ENCODE measurements at places on chromosomes 3 and 15.

DNA sequence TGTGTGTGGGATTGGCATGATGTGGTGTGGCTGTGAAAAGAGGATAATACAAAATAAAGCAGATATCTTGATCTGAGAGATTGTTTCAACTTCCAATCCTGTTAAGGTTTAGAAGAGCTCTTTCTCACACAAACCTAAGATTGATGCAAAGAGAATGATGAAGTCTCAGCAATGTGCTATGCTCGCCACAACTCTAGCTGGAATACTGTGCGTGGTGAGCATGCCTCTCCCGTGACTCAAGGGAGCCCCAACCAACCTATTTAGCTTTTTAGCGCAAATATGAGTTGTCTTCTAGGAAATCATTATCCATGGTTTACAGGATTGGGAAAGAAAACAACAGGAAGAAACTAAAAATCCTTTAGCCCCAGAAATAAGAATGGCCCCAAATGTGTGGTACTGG is 28.5 kb downstream of the BTLA start:
- DNase-seq: peak; percentile 17

- peak; percentile 70 for DNase-seq
These were observed at the start of gene RASGRP1 for GRCh38 chr15:38564557-38565286. RASGRP1 (minus strand) TSS chr15:38564814; CDS start chr15:38564628, 186 bp downstream.

DNA sequence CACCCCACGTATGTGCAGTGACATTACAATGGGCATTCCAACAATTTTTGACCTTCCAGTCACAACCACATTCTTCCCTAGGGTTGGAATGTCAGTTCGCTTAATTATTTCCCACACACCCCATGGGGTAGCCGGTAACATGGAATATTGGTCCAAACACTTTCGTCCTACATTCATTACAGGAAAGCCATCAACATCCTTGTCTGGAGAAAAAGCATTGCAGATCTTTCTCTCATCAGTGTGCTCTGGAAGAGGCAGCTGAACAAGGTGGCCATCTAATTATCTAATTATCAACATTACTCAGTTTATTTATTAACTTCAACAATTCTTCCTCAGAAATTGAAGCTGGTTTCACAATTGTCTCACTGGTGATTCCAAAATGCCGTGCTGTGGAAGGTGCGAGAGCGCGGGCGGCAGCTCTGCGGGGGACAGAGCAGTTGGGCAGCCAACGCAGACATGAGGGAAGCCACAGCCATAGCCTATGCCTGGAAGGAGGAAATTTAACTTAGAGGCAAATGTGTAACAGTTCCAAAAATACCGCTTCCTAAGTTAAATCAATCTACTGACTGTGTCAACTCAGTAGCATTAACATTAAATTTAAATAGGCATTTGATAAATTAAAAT is 1158.9 kb upstream of the EPHA6 start:
- DNase-seq: no peak

DNA sequence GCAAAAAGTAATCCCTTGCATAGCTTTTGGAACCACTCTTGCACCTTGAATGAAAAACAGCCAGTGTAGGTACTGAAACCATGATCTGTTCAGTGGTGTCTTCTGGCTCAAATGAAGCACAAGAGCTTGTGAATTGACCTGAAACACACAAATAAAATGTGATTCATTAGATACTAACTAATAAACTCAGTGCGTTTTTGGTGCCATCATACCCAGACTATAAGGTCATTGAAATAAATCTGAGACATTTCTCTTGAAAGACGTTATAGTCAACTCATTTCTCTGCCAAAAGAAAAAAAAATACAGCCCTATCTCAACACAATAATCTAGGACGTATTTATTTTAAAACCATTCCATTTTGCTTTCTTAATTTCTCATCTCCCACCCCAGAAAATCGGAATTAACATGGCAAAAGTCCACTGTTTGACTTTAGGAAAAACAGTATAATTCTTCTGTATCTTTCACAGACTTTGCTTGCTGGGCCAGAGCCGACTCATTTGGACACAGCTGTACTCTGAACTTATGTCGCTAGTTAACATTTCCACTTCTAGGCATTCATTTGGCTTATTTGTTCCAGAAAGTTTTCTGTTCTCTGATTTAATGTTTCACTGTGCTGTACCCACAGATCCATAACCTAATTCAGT is 284.9 kb upstream of the TBL1XR1 start:
- DNase-seq: peak; percentile 44

GRCh38 chr15:100198442-100198841 is 143.3 kb downstream of the ADAMTS17 start:
- DNase-seq: no peak

DNA sequence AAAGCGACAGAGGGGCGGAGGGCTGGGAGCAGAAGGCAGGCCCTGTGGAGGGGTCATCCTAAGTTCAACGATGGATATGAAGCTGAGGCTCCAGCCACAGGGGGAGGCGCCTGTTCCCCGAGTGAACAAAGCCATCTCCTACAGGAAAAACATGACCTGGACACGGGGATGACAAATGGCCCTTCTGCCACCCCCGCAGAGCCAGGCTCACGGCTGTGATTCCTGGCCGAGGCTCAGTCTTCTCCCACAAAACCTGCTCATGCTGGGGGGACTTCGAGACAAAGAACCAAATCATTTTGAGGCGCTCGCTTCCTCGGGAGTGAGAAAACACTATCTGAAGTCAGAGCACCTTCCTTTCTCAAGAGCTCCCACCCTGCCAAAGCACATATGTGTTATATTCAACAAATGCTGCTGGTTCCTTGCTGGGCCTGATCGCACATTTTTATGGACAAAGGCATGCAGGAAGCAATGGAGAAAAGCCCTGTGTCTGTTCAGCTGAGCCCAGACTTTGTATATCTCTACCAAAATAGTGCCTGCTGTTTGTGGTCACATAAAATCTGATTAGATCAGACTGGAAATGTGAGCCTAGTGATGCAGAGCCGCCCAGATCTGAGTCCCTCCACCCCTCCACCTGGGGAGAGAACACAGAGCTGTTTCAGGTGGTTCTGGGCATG is 5.6 kb downstream of the RBP1 start:
- DNase-seq: peak; percentile 38

DNA sequence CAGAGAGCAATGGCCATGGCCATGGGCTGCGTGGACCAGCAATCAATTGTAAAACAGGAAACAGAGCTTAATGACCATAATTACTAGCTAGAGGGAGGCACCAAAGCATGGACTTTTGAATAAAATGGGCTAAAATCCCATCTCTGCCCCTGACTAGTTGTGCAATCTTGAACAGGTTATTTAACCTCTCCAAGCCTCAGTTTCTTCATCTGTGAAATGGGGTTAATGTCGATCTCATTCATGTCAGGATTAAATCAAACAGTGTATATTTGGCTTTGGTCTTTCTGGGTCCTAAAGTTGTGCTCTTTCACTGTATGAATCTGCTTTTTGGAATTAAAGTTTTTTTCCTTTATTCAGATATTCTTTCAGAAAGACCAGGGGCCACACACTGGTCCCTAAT is 36.1 kb downstream of the ABTB1 start:
- DNase-seq: no peak

DNA sequence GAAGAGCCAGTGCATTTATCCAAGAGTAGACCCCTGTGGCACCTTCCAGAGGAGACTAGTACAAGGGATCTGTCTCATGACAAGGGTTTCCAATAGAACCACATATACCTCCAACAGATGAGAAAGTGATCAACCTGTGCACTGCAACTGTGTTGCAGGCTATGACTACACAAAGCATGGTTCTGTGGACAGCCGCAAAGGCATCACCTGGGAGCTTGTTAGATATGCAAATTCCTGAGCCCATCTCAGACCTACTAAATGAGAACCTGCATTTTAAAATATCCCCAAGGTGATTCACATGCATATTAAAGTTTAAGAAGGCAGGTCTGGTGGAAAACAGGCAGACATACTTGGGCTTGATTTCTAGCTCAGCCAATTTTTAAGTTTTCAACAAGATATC is 368.7 kb downstream of the FOXP1 start:
- DNase-seq: no peak

- DNase-seq: peak; percentile 98
These were observed 24.1 kb downstream of the SHC4 start for GRCh38 chr15:48939648-48940047.

- peak; percentile 32 for DNase-seq
These were observed 32.8 kb downstream of the POC1A start for GRCh38 chr3:52121464-52121805.

GRCh38 chr3:100032243-100032642 is 82.1 kb downstream of the FILIP1L start:
- peak; percentile 82 for DNase-seq

GRCh38 chr15:70269991-70270751 is 172.5 kb upstream of the TLE3 start:
- DNase-seq: no peak

DNA sequence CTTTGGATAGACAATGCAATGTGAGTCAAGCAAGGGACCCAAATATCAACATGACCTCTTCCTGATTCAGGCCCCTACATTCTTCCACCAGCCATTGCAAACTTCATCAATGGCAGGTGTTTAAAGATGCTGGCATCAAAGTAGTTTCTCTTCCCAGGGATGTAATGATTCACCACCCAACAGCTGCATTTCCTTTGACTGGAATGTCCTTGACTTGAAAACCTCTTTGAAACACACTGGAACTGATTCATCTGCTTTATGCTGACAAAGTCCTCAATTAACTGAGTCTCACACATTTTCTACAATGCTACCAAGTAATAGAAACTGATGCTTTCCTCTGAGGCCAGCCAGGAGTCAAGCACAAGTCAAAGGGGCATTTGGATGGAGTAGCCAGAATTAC is 385.5 kb downstream of the GBE1 start:
- DNase-seq: no peak

GRCh38 chr15:63913786-63914315 is 80.1 kb upstream of the HERC1 start:
- DNase-seq: peak; percentile 63

DNA sequence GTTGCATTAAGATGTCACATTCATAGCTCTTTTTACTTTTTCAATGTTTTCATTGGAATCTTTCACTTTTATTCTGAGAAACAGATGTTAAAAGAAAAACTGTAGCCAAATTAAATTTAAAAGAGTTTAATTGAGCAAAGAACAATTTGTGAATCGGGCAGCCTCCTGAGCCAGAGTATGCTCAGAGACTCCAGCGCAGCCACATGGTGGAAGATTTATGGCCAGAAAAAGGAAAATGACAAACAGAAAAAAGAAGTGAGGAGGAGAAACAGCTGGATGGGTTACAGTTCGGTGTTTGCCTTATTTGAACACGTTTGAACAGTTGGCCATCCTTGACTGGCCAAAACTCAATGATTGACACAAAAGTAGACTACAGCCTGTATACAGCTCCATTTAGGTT is 33.8 kb upstream of the RAB11A start:
- DNase-seq: no peak

DNA sequence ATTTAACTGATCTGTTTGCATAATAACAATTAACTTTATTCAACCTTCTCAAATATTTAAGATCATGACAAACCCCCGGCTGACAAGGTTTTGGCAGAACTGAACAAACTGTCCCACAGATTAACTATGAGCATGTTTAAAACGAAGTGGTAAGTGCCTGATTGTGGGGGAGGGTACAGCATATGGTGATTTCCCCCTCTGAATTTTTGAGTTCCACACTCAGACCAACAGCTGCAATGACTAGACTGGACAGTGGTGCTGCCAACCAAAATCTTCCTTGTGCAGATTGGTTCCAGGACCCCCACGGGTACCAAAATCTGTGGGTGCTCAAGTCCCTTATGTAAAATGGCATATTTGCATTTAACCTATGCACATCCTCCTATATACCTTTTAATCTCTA is 449.5 kb downstream of the SHQ1 start:
- DNase-seq: no peak

DNA sequence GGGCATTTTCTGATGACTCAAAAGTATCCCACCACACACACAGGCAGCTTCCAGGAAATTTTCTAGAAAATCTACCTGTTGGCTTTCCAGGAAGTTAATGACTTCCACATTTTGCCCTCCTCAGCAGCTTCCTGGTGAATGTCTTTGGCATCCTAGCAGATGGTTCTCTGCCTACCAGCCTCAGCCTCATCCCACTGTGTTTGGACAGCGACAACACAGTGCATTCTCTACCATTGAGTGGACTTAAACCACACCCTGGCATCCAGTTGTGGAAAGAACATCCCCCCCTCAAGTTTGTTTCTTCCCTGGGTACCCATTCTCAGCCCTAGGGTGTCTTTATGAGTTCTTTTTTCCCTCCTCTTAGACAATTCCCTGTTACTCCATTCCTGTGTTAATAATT is 50.8 kb upstream of the GADL1 start:
- DNase-seq: no peak

DNA sequence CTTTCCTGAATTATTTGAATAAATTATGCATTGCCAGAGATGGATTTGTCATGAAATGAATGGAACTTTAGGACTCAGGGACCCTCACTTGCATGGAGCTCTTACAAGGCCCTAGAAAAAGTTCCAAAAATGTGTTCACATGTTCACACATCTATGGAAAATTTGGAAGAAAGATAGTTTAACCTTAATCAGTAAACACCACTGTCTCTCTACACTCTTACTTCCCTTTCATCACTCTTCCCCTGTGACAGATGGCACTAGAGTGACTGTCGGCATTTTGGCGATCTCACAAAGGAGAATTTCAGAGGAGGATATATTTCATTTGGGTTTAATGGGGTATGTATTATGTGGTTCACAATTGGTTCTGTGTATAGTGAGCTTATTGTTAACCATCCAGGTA is 600.8 kb downstream of the IGSF11 start:
- DNase-seq: no peak

DNA sequence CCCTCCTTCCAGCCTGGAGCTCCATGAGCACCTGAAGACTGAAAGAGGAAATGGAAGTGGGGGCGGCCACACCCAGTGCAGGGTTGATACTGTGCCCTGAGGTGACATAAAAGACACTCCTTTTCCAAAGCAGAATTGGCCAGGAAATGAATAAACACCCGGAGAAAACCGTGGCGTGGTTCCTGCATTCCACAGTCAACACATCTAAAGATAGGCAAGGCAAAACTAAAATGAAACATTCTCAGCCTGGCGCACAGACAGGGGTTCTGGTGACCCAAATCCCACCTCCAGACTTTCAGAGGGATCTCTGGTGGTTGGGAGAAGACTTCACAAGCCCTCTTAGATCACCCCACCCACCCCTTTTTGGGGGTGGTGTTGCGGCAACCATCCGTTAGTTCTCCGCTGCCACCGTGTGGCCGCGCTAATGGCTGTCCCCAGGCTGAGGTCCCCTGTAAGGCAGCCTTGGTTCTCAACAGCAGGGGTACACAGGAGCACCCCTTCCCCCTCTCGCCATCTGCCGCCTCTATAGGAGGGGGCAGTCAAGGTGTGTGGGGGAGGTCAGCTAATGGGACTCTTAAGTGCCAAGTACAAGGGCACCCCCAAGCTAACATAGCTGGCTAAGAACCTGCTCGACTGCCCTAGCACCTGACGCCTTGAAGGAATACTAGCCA is 2.5 kb upstream of the MST1R start:
- DNase-seq: peak; percentile 58

- no peak for DNase-seq
These were observed 323.6 kb downstream of the GABRB3 start for GRCh38 chr15:26449291-26449690.

DNA sequence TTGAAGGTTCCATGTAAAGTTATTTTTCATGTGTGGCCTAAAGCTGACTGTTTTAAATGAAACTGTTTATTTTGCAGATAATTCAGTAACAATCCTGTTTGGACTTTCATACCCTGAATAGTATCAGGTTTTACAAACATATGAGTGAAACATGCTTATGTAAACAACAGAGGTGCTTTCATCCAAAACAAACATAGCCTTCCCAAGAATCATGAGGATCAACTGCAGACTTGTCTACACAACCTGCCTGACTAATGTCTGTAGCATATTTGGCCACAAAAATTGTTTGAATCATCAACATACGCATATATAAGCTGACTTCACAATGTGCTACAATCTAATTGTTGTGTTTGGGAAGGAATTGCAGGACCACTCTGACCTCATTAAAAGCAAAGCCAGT is 190.4 kb downstream of the DIPK2A start:
- DNase-seq: peak; percentile 11
